ENCODE measurements at places on chromosomes 2 and 18. TPM values are rescaled to one million over a fixed set of nuclear protein-coding genes. Genes with fewer than 3 reads are reported as not detected.

DNA sequence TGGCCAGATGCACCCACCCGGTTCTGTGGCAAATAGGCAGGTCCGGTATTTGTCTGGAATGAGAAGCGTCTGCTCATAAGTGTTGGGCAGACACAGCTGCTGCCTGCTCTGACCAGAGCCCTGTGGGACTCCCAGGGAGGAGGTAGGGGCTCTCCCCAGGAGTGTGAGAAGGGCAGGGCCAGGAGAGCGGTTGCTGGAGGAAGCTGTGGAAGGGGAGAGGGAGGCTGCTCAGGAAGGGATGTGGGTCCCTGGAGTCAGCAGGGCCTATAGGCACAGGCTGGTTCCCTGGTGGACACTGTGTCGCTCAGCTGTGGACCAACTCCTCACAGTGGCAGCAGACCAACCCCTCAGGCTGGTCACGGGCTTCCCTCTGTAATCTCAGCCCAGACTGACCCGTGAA is 109.2 kb downstream of the DYSF start:
- no peak for DNase-seq

DNA sequence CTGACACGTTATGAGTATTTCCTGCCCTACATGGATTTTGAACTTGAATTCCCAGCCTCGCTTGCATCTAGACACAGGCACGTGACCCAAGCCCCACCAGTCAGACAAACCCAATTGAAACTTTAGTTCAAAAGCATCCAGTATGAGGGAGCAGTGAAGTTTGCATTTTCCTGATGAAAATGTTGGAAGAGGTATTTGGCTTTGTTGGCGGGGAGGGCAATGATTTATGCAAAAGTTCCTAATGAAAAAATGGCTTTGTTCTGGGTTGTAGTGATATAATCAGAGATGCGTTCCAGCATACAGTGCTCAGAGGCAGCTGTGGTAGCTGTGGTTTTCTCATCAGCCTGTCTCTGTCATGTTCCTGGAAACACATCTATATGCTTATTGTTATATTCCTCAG is 36.8 kb upstream of the CPS1 start:
- no peak for DNase-seq

DNA sequence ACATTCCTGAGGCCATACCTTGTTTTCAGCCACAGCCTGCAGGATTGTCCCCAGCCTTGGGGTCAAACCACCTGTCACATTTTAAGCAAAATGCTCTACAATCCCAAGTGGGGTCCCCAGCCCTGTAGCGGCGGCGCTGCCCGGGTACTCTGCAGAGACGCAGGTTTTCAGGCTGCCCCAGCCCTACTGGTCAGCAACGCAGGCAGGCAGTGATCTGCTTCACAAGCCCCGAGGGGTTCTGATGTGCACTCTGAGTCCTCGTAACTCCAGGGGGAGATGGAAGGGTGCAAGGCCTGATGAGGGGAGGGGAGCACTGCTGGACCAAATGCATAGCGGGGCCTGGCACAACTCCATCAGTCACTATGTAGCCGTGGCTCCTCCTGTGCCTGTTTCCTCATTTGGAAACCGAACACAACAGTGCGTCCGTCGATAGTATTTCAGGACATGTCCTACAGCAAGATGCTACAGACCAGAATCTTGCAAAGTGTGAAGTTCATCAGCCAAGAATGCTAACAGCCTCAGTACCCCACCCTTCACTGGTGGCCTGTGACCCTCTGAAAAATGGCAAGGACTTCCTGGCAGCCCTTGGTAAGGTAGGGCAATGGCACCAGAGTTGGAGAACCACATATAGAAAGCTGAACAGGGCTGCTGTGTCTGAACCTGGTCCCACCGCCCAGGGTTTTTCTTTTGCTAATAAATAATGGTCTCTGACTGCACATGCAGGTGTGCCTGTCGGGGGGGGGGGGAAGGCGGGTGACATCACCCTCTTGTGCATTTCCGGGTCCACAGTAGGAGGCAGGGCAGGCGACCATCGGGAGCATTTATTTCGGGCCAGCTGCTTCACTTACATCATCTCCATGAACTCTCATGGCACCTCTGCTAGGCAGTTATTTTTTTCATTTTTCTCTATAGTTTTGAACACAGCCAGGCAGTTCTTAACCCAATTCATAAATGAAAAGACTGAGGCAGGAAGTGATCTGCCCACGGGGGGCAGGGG is 50.6 kb upstream of the TFCP2L1 start:
- DNase-seq, result no peak

Gene LDLRAD4
- total RNA-seq, result 1.7 TPM

- no peak for DNase-seq
Measured at GRCh38 chr2:76391678-76392077, 681.0 kb upstream of the GCFC2 start.

- DNase-seq, result no peak
Measured at GRCh38 chr2:240155048-240155744, 14.7 kb upstream of the OTOS start.

DNA sequence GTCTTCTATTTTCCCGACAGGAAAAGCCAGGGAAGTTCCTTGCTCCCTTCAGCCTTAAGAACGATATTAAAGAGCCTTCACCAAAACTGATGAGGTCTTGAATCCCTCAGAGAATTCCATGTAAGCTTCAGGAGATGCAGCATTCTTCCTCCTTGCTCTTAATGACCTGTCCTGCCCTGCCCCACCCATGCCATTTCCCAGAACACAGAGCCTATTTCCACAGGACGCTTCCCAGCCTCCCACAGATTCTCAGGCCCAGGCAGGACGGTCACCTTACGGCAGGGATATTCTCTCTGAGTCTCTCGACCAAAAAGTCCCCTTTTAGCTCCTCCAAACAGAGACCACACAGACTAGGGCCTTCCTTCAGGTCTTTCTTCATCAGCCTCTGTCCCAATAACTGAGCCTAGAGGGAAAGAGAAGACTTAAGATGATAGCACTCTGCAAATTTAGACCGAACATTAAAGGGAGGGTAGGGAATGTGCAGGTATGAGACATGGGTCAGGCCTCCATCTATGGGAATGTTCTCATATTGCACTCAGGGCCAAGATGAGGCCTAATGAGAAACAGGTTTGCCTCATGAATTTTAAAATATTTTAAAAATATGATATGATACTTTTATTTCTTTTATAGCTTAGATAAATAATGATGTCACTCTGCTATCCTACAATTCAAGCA is 62.1 kb downstream of the COBLL1 start:
- no peak for DNase-seq

- no peak for DNase-seq
Measured at GRCh38 chr18:5600378-5601071, 56.7 kb upstream of the EPB41L3 start.
